GM23338 (cell line): ENCODE measurements at places on chromosomes 3 and 15. TPM values are rescaled to one million over a fixed set of nuclear protein-coding genes. Genes with fewer than 3 reads are reported as not detected.

TF gene
- polyA plus RNA-seq: 0.03 and 0.16 TPM in 2 replicates

GRCh38 chr3:158788446-158788845 is 13.4 kb upstream of the MFSD1 start:
- no peak for DNase-seq

DNA sequence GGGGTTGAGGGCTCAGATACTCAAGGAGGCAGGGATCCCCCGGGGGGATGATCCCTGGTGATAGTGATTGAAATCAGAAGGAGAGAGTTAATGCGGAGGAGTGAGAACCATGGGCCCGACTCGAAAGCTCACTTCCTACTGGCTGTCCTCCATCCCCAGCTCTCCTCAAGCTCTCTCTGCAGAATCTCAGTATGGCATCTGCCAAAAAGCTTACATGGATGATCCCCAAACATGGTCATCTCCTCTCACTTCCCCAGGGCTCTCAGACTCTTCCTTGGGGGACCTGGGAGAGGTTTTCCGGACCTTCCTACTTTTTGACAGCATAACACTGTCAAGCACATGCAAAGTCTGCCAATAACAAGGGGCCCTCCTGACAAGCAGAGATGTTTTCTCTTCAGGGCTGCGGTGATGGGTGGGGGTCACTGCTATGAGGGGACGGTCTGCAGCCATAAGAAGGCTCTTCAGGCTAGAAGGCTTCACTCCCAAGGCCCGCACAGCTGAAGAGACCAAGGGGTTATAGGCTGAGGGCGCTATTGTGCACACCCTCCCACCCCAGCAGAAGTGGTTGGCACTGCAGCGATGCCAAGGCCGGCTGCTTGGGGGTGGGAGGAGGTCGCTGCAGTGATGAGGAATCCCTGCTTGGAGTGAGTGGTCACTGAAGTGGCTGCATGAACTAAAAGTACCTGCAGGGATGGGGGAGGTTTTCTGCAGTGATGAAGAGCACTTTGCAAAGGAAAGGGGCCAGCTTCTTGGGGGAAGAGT is 828 bp upstream of the VWA5B2 start:
- DNase-seq: no peak

DNA sequence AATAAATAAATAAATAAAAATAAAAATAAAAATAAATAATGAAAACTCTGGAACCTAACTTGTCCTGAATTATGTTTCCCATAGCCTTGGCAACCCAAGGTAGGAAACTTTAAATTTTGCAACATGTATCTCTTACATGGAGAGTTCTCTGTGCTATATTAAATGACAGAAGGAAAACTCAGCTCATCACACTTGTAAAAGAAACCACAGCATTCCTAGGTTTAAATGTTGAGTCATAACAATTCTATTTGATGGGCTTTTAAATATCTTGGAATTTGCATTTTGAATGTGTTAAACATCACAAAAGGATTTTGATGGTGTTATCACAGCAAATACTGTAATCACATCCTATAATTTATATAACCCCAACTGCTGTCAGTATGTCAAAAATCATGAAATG is 144.2 kb downstream of the LRTM1 start:
- no peak for DNase-seq

DNA sequence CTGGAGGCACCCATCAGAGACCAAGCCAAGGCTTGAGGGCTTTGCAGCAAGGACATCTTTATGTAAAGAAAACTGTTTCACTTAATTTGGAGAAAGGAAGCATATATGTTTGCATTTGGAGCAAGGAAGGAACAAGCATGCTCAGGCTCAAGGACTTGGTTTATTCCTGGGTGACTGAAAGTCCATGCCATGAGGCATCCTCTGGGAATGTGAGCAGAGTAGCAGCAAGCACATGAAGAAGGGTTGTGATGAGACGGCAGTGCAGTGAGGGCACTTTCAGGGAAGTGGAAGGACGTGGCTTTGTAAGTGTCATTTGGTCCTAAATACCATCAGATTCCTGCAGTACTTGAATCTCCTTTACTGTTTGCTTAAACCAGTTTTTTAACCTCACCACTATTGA is 26.8 kb downstream of the POLG start:
- no peak for DNase-seq
